ENCODE measurements at places on chromosomes 13 and 19.

- DNase-seq, result no peak
Measured at GRCh38 chr19:32350471-32350865, 5.1 kb downstream of the ZNF507 start.

DNA sequence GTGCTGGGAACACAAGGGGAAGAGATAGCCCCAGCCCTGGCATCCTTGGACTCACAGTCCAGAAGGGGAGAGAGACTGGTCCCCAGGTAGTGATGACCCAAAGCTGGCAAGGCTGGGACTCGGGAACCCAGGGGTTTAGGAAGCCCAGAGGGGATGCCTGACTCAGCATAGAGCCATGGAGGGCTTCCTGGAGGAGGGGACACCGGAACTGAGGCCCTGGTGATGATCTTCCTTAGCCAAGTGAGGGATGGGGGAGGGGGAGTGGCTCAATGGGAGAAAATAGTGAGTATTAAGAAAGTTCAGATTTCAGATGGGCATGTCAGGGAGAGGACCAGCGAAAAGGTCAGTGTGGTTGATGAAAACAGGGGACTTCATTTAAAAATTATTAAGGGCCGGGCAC is 26.8 kb downstream of the EXOC3L2 start:
- DNase-seq, result no peak

GRCh38 chr13:49610176-49610575 is 18.1 kb upstream of the ARL11 start:
- no peak for DNase-seq

GRCh38 chr19:47549261-47549862 is 23.6 kb downstream of the ZNF541 start:
- DNase-seq, result no peak

- DNase-seq, result no peak
Measured at GRCh38 chr19:2050349-2050990, 574 bp downstream of the MKNK2 start.

- DNase-seq, result no peak
Measured at GRCh38 chr19:16764793-16765433, 45.3 kb downstream of the NWD1 start.

- no peak for DNase-seq
Measured at GRCh38 chr13:106143392-106143791, 392.1 kb downstream of the EFNB2 start.

- DNase-seq, result no peak
Measured at GRCh38 chr13:104015646-104016396, 949.6 kb upstream of the SLC10A2 start.

GRCh38 chr19:19500975-19501644 is 14.2 kb downstream of the TSSK6 start:
- DNase-seq, result no peak

DNA sequence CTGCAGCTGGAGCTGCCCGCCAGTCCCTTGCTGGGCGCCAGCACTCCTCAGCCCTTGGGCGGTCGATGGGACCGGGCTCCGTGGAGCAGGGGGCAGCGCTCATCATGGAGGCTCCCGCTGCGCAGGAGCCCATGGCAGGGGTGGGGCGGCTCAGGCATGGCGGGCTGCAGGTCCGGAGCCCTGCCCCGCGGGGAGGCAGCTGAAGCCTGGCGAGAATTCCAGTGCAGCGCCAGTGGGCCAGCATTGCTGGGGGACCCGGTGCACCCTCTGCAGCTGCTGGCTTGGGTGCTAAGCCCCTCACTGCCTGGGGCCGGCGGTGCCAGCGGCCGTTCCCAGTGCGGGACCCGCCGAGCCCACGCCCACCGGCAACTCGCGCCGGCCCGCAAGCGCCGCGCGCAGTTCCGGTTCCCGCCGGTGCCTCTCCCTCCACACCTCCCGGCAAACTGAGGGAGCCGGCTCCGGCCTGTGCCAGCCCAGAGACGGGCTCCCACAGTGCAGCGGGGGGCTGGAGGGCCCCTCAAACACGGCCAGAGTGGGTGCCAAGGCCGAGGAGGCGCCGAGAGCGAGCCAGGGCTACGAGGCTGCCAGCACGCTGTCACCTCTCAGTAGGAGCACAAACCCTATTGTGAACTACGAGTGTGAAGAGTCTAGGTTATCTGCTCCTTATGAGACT is 687.1 kb downstream of the PCDH17 start:
- DNase-seq, result no peak

GRCh38 chr19:3919793-3920192 is 13.1 kb upstream of the NMRK2 start:
- no peak for DNase-seq

- no peak for DNase-seq
Measured at GRCh38 chr19:5718579-5719273, 1.2 kb downstream of the LONP1 start.

GRCh38 chr19:3513229-3514140 is 7.4 kb downstream of the FZR1 start:
- no peak for DNase-seq

DNA sequence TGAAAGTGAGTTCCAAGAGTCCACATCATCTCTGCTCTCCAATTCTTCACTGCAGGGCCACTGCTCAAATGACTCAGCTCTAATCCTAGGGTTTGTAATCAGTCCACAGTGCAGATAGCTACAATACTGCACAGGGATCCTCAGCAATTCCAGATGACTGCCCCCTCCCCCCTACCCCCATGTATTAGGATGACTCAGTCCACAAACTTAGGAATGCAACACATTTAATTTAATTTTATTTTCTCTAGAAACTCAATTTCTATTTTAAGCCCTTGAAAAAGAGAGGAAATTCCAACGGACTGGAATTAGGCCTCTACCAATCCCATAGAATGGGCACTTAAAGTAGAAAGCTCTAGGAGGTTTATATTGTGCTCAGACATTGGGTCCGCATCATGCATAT is 173.8 kb upstream of the SOX21 start:
- DNase-seq, result no peak

- no peak for DNase-seq
Measured at GRCh38 chr19:3441986-3442329, 38.4 kb downstream of the SMIM24 start.

DNA sequence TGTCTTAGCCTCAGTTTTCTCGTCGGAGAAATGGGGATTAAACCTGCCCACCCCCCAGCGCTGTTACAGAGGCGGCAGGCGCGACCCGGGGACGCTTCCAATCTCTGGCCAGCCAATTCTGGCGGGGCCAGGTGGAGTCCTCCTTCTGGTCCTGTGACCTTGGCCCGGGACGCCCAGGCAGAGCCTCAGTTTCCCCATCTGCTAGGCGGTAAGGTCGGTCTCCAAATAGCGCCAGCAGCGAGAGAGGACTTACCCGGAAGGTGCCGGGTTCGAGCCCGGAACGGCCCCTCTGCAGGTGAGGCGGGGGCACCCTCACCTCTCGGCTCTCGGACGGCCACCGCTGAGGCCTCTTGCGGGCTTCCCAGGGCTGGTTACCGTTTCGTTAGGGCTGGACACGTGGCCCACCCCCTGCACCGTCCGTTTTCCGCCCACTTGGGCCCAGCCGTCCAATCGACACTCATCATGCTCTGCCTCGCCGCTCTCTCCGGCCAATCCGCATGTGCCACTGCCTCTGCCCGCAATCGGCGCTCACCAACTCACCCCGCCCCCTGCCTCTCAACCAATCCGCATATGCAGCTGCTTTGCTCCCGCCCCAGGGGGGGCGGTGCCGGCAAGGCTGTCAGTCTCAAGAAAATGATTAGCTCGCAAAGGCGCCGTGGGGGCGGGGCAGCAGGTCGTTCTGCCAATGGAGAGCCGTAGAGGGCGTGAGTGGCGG is at the start of gene ISOC2:
TSS of gene ISOC2 (minus strand) at position 384 of the 715 bp plus-strand sequence. CDS start 5,156 bp downstream, outside the sequence.
- DNase-seq, result peak; percentile 100

DNA sequence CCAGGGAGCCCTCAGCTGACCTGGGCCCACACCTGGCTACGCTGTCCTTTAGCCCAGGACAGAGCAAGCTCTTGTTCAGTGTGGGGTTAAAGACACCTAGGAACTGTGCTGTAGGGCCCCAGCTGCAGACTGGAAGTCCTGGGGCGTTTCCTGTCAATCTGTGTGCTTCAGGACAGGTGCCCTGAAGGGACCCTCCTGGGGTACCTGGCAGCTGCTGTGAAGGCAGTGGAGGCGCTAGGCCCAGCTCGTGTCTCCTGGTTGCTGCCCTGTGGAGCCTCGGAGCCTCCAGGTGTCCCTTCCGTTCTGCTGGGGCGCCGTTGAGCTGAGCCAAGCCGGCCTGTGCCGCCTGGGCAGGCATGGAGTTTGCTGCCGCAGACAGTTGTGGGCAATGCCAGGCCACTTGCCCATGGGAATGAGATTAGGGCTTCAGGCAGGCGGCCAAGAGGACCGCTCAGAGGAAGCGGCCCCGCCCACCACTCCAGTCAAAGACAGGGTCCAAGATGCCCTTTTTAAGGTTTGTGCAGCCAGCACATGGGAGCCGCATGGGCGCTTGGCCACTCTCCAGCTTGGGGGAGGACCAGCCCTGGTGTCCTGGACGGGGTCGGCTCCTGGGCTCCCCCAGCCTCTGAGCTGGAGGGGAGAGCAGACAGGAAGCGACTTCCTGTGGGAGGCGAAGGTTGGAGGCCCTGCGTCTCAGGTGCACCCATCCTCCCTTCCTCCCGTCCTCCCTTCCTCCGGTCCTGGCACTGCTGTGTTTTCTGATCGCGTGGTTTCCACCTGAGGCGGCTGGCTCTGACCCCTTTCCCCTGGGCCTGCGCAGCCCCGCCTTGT is 4.0 kb downstream of the PTBP1 start:
- no peak for DNase-seq

GRCh38 chr13:102825921-102826706 is 19.7 kb upstream of the ERCC5 start:
- DNase-seq, result no peak

DNA sequence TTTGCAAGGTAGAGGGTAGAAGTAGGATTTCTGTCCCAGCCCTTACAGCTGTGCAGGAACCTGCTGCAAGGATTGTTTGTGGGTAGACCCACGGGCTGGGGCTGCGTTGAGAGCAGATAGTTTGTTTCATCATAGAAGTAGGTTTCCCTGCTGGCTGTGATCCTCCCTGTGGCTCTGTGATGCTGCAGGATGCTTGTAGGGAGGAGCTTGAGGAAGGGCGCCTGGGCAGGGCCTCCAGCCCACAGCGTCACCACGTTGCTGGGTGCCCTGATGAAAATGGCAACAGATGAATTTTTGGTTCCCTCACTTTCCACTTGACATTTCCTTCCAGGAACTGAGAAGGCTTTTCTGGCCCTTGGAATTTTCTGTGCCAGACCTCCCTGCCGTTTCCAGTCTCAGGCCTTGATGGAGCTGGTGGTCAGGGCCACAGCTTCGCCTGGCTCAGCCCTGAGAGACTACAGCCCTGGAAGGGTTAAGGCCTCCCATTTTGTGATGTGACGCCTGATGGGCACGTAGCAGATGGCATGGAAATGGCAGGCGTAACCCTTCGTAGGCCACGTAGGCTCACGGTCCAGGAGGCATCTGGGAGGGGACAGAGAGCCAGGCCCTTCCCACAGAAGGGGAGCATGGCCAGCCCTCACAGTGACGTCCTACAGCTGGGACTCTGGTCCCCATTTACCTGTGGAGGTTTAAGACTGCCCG is 42.2 kb downstream of the GATAD2A start:
- no peak for DNase-seq

GRCh38 chr13:26280295-26280694 is 26.4 kb downstream of the CDK8 start:
- no peak for DNase-seq

- DNase-seq, result no peak
Measured at GRCh38 chr19:3080286-3080685, 13.9 kb upstream of the GNA11 start.

DNA sequence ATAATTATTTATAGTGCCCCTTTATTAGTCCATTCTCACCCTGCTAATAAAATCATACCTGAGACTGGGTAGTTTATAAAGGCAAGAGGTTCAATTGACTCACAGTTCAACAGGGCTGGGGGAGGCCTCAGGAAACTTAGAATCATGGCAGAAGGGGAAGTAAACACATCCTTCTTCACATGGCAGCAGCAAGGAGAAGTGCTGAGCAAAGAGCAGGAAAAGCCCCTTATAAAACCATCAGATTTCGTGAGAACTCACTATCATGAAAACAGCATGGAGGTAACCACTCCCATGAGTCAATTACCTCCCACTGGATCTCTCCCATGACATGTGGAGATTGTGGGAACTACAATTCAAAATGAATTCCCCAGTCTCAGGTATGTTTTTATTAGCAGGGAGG is 89.9 kb upstream of the STARD13 start:
- no peak for DNase-seq

DNA sequence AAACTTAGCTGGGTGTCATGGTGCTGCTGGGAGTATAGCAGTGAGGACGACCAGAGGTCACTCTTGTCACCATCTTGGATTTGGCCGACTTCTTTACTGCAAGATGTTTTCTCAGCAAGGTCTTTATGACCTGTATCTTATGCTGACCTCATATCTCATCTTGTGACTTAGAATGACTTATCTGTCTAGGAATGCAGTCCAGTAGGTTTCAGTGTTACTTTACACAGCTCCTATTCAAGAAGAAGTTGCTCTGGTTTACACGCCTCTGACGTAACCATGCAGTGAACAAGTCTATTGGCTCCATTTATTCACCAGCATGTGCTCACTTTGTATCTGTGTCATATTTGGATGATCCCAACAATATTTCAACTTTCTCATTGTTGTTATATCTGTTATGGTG is 26.7 kb downstream of the ZNF850 start:
- no peak for DNase-seq

DNA sequence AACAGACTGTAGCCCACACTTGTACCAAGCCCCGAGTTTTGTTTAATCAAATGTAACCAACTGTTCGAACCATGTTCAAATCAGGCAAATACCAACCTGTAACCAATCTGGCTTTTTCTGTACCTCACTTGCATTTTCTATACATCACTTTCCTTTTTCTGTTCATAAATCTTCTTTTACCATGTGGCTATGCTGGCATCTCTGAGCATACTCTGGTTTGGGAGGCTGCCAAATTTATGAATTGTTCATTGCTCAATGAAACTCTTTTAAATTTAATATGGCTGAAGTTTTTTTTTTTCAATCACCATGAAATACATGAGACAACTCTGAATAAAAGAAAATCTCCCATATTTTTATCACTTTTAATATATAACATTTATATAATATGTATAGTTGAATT is 256.1 kb downstream of the SLITRK6 start:
- DNase-seq, result no peak

DNA sequence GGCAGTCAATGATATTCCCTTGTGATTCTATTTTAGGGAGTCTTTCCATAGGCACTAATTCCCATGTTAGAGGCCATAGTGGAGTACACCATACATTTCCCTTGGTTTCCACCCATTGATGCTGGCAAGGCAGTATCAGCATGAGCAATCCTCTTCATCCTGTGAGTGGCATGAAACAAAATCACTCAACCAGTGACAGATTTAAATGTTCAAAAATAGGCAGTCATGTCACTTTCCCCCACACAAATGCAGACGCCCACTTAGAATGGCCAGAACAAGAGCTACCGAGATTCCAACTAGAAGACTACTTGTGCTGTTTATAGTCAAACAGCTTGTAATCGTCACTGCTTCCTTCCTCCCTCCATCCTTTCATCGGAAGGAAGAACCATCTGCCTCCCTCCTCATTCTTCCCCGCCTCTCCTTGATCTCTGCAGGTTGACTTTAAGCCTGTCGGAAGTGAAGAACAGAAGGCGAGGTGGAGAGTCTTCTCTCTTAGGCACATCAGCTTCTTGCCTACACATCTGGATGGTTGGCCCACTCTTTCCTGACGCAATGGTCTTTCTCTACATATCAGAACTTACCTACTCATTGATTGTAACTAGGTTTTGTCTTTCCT is 22.6 kb downstream of the RASL11A start:
- DNase-seq, result no peak
